ENCODE measurements at places on chromosomes 2 and 18.

- DNase-seq, result no peak
Observed at GRCh38 chr2:18522484-18523146, 37.8 kb downstream of the RDH14 start.

GRCh38 chr2:161067846-161068350 is 92.3 kb upstream of the TANK start:
- no peak for DNase-seq

DNA sequence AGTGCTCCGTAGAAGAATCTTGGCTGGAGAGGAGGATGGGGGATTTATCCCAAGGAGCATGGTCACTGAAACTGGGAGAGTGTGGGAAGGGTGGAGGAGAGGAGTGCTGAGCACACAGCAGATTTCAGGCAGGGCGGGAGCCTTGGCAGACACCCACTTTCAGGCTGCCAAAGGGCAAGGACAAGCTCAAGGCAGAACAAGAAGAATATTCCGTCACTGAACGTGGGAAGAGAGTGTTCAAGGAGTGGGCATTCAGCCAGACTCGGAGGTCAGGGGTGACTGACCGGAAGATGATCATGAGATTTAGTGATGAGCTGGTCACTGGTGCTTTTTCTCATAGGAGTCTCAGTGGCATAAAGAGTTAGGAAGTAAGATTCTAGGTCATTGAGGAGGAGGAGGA is 136.2 kb upstream of the RASGRP3 start:
- no peak for DNase-seq

DNA sequence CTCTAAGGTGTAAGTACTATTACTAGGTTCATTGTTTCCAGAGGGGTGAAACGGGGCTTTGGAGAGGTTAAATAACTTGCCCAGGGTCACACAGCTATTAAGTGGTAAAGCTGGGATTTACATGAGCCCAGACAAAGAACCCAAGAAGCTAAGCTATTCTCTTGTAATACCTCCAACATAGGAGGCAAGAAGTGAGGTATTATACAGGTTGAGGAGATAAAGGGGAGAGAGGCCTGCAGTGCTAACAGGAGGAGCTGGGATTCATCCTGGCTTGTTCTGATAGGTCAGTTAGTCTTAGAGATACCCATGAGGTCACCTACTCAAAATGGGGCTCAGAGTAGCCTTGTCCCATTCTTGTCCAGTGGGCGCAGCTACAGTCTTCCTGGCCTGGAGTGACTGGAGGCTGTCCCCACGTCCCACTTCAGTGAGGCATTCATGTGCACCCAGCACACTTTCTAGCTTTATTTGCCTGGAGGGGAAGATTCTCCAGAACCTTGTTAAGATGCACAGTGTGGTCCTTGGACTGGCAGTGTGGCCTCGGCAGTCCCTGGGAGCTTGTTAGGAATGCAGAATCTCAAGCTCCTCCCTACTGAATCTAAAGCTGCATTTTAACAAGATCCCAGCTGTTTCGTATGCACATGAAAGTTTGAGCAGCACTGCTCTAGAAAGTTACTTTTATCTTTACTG is 63.5 kb downstream of the MEIS1 start:
- no peak for DNase-seq

- no peak for DNase-seq
Observed at GRCh38 chr18:47323158-47323557, 71.7 kb upstream of the SKOR2 start.

GRCh38 chr2:217008794-217009193 is 148.9 kb upstream of the TNP1 start:
- DNase-seq, result no peak

- DNase-seq, result no peak
Observed at GRCh38 chr2:46245869-46246268, 51.3 kb upstream of the EPAS1 start.

GRCh38 chr2:74806920-74807319 is 27.0 kb upstream of the HK2 start:
- no peak for DNase-seq

GRCh38 chr2:54189539-54189938 is 66.5 kb downstream of the TSPYL6 start:
- DNase-seq, result no peak

GRCh38 chr2:46174345-46175170 is 122.6 kb upstream of the EPAS1 start:
- DNase-seq, result no peak

DNA sequence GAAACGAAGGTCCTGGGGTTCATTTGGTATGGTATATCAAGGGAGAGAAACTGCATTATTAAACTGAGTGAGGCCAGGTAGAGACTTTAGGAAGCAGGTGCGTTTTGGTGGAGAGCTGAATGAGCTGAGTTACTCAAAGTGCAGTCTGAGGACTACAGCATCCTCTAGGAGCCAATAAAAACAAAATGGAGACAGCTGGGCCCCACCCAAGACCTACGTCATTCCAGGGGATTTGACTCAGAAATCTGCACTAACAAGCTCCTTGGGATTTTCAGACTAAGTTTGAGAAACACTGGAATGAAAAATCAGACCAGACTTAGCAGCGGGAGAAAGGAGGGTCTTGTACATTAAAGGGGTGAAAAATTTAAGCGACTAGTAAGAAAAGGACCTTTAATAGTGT is 131.5 kb downstream of the UXS1 start:
- DNase-seq, result no peak

- DNase-seq, result no peak
Observed at GRCh38 chr18:61943175-61943964, 50.6 kb upstream of the RNF152 start.

- DNase-seq, result no peak
Observed at GRCh38 chr2:135667045-135667444, 74.6 kb upstream of the UBXN4 start.

DNA sequence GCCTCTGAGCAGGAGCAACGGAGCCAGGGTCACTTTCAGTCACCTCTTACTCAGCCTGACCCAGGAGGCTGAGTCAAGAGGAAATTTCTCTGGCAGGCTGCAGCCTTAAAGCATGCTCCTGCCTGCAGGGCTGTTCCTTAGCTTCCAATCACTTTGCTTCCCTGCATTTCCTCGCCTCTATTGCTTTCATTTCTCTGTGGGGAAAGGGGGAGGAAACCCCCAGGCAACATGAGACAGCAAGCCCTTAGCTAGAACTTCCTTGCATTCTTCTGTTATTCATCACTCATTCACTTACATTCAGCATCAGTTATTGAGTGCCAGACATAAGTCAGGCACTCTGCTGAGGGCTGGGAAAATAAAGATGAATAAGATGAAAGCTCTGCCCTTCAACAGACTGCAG is 13.0 kb downstream of the XDH start:
- no peak for DNase-seq

DNA sequence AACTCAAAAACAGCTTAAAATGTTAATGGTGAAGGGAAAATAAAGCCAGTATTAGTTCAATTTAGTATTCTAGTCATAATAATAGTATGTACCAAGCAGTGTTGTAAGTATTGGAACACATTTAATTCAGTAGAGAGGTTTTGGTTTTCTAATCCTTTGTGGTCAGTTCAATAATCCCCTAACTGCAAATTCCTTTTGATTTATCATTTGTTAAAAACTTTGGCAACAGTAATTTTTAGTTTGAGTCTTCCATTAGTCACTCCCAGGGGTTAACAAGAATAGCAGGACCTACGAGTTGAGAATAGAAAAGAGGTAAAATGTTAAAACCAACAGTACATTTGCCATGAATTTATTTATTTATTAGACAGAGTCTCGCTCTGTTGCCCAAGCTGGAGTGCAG is 10.7 kb downstream of the MRPL44 start:
- no peak for DNase-seq
